ENCODE measurements at places on chromosomes 6 and 20.

GRCh38 chr20:63252284-63252711 is 2.0 kb downstream of the NKAIN4 start:
- DNase-seq, result no peak

GRCh38 chr6:125415913-125416312 is 114.1 kb upstream of the HDDC2 start:
- no peak for DNase-seq

DNA sequence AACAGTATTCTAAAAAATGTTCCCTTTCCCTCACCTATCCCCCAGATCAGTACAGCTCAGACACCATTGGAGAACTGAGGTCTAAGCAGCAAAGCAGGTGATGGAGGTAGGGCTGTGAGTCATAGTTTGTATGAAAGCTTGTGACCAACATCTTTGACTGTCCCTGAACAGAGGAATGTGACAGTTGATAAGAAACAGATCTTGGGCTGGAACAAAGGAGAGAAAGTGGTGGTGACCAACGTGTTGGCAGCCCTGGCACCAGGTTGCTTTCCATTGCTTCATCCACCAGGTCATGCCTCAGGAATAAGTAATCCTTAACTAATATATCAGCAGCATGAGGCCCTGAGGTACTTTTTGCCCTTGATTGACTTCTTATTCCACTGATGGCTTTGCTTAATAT is 19.9 kb upstream of the CRIP3 start:
- no peak for DNase-seq

- DNase-seq, result no peak
Measured at GRCh38 chr20:63116412-63117106, 99.4 kb downstream of the YTHDF1 start.

DNA sequence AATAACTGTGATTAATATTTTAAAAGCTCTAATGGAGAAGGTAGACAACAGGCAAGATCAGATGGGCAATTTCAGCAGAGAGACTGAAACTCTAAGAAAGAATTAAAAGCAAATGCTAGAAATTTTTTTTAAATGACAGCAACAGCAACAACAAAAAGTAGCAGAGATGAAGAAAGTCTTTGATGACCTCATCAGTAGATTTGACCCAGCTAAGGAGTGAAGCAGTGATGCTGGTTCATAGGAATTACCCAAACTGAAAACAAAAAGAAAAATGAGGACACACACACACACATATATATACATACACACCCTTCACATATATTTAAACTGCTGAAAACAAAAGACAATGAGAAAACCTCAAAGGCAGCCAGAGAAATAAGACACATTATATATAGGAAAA is 197.6 kb upstream of the ARID1B start:
- DNase-seq, result no peak

DNA sequence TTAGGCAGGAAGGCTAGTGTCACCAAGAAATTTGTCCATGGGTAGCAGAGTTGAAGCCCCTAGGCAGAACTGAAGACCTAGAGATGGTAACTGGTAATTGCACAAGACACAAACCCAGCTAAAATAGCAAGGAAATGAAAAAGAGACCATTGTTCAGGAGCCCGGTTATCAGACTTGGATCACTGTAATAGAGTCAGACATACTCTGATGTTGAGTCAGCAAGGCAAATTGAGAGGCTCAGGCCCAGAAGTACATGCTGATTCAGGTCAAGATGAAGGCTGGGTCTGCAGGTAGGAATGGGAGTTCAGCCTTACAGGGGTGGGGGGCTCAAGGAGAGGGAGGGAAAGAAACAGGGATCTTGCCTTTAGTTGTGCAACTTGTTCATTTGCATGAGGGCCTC is 6.5 kb upstream of the TMEM242 start:
- no peak for DNase-seq

DNA sequence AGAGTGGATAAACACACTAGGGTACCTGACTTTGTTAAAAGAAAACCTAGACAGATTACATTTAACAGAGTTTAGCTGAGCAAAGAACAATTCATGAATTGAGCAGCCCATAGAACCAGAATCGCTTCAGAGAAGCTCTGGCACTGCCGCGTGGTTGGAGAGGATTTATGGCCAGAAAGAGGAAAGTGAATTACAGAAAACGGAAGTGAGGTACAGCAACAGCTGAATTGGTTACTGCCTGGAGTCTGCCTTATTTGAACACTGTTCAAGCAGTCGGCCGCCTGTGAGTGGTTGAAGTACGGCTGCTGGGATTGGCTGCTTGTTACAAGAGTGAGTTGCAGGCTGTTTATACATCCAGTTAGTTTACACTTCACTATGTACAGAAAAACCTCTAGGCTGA is 253.8 kb upstream of the CDYL start:
- DNase-seq, result no peak

GRCh38 chr6:105431226-105431625 is 28.3 kb upstream of the PREP start:
- DNase-seq, result no peak

GRCh38 chr6:97865612-97866011 is 582.6 kb upstream of the MMS22L start:
- DNase-seq, result no peak

DNA sequence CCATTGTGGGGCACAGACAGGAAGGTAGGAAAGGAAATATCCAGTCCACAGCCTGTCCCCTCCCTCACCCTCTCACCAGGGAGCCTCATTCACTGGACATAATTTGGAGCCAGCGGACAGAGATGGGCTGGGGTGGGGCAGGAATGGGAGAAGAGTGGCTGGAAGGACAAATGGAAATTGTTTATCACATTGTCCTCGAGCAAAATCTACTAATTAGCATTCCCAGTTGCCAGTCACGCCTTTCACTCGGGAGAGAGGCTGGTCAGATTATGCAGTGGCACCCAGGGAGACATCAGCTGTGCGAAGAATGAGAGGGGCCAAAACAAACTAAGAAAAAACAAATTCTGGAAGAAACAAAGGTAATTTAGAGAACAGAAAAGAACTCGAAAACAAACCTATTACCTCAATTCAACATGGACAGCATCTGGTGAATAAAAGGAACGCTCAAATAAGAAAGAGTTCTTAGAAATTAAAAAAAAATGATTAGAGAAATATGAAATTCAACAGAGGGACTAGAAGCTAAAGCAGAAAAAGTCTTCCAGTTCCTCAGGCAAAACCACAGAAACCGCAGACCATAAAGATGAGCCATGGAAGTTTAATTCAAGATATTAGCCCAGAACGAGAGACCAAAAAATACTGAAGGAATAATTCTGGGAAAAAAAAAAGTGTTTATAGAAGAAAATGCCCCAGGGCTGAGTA is 108.5 kb upstream of the RALGAPA2 start:
- no peak for DNase-seq

- no peak for DNase-seq
Measured at GRCh38 chr6:161138543-161139303, 135.1 kb downstream of the AGPAT4 start.

- DNase-seq, result no peak
Measured at GRCh38 chr6:20038410-20039204, 173.7 kb downstream of the MBOAT1 start.

- DNase-seq, result no peak
Measured at GRCh38 chr20:61631751-61632150, 379.7 kb downstream of the CDH4 start.

- DNase-seq, result peak; percentile 49
Measured at GRCh38 chr6:4210629-4211419, 75.4 kb upstream of the ECI2 start.

- no peak for DNase-seq
Measured at GRCh38 chr20:4100679-4101078, 85.3 kb upstream of the RNF24 start.

DNA sequence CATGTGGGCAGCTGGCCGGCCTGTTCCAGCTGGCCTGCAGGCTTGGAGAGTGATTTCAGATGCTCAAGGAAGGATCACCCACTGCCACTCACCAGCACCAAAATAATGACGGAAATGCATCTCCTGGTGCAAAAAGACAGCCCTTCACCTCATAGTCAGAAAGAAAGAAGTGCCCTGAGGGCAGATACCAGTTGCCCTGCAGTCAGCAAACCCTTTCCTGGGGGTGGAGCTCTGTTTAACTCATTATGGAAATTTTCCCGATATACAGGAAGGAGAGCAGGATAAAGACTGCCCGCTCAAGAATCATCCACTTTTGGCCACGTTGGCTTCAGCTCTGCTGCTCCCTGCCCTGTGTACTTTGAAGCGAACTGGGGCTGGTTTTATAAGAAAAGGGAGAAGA is 127.9 kb downstream of the GRM4 start:
- DNase-seq, result no peak

DNA sequence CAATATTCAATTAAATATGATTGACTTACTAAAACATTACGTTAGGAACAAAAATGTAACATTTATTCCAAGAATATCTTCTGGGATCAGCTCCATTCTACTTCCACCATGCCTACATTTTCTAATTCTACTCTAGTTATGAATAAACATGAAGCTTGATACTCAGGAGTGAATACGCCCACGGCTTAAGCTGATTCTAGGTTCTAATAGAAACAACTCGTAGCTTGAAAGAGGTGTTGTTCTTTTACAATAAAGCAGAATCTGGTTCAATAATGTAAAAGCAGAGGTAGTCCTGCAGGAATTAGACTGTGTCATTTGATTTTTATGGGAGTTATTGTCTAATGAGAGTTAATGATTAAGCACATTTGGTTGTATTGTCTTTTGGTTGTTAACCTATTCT is 107.3 kb upstream of the OLIG3 start:
- no peak for DNase-seq

DNA sequence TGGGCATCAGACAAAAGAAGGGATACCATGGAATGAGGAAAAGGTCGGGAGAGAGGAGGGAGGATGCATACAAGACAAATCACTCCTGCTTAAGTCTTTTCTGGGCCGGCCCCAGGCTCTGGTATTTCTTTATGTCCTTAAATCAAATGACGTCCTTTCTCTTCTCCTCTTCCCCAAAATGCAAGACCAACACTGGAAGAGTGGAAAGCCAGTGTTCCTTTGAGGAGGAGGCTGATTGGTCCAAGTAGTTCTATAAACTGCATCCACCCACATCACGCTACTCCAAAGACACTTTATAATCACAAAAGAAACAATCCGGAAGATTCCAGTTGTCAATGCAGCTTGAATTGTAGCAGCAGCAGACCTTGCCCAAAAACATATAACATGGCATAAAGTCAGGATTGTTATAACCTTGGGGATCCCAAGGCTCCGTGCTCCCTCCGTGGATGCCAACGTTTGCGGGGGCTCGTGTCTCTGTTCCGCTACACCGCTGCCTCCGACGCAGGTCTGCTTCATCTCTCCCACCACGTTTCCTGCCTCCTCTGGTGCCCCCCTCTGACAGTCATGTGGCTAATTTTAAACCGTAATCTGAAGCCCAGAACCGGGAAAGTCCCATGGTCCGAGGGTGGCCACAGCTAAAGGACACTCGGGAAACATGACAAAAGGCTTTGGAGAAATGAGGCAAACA is 47.1 kb downstream of the MCUR1 start:
- peak; percentile 12 for DNase-seq

Measured in stimulated activated CD4-positive, alpha-beta T cell treated with anti-CD3 and anti-CD28 coated beads, TNF-alpha, amount 100 ng/mL, for 1 hour (primary cell).